HepG2 (cell line): ENCODE measurements at places on chromosomes 12 and 14. TPM values are rescaled to one million over a fixed set of nuclear protein-coding genes. Genes with fewer than 3 reads are reported as not detected.

Gene SMOC1
- 7.3 and 17.8 TPM in 2 replicates for total RNA-seq

Gene MYO1A
- total RNA-seq, result 5.3 TPM in 2 replicates

Gene TFCP2
- 10.0 and 17.4 TPM in 2 replicates for total RNA-seq

Gene SLC10A1
- total RNA-seq, result not detected in 2 replicates

Gene FRMD6
- 5.4 and 6.8 TPM in 2 replicates for total RNA-seq

Gene IL22
- not detected in 2 replicates for total RNA-seq

Gene METTL3
- total RNA-seq, result 114 and 123 TPM in 2 replicates

Gene SMIM41
- not detected in 2 replicates for total RNA-seq

DNA sequence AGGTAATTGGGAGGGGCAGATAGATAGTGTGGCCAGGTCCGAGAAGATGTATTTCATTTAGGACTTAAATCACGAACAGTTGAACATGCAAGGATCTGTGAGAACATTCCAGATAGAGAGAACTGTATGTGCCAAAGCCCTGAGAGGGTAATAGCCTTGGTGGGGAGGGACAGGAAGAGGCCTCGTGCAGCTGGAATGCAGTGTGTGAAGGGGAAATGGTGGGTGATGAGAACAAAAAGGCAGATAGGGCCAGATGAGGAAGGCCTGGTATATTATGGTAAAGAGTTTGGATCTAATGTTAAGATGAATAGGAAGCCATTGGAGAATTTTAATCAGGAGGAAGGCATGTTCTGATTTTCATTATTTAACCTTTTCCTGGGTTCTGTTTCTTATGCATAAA, 136.3 kb downstream of the TPH2 start:
- DNase-seq, result no peak

DNA sequence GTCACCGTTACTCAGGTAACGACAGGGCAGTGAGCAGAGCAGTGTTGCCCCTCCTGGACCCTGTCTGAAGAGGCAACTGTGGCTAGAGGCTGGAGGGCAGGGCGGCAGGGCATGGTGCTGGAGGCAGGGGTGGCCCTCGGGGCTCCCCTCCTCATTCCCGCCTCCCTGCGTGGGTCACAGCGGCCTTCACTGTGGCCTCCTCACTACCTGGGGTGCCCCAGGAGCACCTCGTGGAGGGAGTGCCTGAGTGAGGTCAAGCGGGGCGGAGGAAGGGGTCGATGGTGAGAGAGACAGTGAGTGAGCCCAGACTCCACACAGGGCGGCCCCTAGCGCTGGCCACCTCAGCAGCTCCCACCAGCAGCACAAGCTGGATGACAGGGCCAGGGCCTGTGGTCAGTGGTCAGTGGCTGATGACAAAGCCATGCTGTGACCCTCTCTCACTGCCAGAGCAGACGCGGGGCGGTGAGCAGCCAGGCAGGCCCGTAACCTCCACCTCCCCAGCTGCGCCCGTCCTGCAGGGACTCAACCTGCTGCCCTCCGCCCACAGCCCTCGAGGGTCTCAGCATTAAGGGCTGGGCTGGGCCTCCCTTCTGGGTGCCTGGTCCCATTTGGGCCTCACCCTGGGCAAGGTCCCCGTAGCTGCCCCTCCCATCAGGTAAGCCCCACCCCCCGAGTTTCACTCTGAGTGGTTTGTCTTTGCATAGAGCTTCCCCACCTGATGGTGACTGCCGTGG, 17.8 kb downstream of the GPR132 start:
- DNase-seq, result no peak

DNA sequence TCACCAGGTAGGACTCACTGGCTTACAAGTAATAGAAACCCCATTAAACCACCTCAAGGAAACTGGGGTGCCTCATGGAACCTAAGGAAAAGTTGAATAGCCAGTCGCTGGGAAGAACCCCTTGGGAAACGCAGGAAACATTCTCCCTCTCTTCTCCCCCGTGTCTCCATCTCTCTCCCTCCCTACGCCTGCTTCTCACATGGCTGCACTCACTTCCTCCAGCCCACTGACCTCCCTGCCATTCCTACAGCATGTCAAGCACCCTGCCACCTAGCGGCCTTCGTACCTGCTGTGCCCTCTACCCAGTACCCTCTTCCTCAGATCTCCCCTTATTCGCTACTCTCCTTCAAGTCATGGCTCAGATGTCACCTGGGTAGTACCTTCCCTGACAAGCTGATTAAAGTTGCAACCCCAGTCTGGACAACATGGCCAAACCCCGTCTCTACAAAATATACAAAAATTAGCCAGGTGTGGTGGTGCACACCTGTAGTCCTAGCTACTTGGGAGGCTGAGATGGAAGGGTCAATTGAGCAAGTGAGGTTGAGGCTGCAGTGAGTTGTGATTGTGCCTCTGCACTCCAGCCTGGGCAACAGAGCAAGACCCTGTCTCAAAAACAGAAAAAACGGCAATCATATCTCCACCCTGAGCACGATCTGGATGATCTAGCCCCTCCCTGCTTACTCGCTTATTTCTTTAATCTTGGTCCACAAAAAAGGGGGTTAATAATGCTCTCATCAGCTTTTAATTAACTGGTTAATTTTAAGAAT, 6.4 kb upstream of the DTX1 start:
- peak; percentile 29 for DNase-seq

GRCh38 chr12:85277900-85278597, 2.0 kb upstream of the ALX1 start:
- no peak for DNase-seq

DNA sequence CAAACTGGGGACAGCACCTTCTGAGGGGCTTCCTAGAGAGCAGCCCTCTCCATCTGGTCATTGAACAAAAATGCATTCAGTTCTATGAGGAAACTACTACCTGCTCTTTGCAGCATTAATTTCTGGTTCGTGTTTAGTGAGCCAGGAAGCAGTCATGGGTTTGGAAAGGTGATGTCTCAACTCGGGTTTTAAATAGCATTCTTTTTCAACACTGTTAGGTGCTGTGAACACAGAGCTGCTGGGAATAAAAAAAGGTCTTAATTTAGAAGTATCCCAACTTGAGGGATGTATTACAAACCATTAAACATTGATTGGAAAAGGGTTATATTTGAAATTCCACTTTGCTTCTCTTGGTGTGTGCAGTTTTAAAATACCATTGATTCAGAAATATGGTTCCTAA, 9.3 kb downstream of the MYO1H start:
- DNase-seq, result no peak

DNA sequence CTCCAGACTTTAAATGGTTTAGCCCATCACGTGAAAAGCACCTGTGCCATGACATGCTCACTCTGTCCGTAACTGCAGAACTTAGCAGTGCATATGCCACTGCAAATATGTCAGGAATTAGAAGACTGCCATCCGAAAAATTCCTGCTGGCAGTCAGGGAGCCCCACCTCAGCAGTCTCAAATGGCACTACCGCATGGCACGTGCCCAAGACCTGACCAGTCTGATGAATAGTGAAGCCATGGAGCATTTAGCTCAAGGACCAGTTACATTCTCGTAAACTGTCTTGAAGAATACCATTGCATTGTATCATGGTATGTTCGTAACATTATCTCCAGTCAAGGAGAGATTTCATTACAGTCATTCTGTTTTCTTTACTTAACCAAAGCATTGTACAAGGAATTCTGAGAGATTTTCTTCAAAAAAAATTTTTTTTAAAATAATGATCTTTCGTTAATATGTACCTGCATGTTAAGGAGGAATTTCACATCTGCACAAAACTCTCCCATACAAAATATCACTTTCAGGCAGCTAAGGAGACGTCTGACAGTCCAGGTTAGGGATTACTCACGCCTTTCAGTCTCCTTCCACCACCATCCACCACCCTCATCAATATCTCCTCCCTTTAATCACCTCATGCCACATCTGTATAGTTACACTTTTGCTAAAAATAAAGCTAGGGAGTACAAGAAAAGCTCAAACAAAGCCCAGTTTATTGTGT, 138.5 kb downstream of the ANO2 start:
- no peak for DNase-seq

GRCh38 chr14:59249029-59249428, 60.6 kb downstream of the DAAM1 start:
- DNase-seq, result no peak

GRCh38 chr14:39241637-39242036, 7.9 kb downstream of the MIA2 start:
- no peak for DNase-seq

DNA sequence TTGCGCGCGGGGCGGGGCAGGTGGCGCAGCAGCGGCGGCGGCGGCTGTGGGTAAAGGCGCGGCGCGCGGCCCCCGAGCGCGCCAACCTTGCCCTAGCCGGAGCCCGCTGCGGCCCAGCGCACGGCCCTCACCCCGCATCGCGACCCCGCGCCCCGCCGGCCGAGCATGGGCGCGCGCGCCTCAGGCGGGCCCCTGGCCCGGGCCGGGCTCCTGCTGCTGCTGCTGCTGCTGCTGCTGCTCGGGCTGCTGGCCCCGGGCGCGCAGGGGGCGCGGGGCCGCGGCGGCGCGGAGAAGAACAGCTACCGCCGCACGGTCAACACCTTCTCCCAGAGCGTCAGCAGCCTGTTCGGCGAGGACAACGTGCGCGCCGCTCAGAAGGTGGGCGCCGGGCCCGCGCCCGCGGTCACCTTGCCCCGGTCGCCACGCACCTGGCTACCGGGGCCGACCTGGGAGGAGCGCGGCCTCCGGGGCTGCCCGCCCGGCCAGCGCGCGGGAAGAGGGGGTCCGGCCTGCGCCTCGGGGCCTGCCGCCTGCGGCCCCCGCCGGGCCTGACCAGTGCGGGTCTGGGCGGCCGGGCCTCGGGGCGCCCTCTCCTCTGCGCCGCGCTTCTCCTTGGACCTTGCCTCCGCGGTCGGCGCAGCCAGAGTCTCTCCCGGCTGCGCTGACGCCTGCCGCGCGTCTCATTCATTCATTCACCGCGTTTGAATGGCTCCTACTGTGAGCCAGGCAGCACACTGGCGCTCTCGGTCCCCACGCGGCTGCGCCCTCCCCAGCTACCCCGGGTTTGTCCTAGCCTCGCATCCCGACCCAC, at the start of gene BRI3BP:
TSS of gene BRI3BP (plus strand) at position 20 of the 811 bp plus-strand sequence. CDS start at position 166, 146 bp downstream.
- peak; percentile 27 for DNase-seq

GRCh38 chr14:79011920-79012204, 841.7 kb downstream of the NRXN3 start:
- no peak for DNase-seq

GRCh38 chr14:75003250-75004027, 718 bp downstream of the EIF2B2 start:
- DNase-seq, result no peak

DNA sequence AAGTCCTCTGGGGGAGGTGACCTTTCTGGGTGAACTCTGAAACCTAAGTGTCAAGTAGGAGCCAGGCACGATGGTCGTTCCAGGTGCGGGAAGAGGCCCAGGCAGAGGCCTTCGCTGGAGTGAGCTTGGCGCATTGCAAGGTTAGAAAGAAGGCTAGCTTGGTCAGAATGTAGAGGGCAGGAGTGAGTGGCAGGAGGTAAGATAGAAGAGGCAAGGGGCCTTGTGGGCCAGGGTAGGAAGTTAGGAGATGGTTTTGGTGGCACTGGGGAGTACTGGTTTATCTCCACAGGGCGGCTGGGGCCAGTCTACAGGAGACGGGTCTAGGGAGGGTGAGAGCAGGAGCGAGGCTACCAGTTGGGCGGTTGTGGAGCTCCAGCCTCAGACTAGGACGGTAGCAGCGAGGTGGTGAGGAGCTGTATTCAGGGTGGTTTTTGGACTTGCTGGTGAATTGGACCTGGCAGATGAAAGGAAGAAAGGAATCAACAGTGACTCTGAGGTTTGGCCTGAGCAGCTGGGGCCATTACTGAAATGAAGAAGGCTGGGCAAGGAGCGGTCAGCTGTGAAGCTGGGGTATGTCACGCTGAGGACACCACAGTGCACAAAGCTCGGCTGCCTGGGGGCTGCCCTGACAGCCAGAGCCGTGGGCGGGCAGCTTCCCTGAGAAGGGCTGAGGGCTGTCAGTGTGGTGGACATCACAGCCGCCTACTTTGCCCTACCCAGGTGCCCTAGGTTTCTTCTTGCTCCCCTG, 9.0 kb downstream of the MLXIP start:
- DNase-seq, result no peak

GRCh38 chr12:1882850-1883470, 35.5 kb downstream of the CACNA2D4 start:
- no peak for DNase-seq

DNA sequence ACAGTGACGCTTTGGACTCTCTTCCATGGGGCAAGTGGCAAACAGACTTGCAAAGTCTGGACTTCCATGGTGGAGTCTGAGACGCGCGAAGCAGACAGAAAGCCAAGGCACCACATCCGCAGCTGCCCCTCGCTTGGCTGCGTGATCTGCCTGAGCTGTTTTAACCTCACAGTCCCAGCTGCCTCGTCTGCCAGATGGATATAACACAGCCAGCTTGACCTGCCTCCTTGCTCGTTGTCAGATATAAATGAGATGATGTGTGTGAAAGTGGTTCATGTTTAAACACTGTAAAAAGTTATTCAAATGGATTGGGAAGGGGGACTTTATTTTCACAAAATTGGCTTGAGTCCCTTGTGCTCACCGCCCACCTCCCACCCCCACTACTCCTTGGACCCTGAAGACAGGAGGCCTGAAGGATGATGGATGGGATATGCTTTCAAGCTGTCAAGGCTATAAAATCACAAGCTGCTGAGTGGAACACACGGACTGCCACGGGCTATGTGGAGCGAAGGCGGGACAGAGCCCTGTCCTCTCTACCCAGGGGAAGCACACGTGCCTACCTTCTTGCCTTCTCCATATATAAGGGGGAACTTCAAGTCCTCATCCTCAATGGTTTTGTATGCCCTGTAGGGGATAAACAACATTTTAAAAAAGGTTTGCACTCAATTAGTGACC, 226.9 kb downstream of the MON2 start:
- DNase-seq, result no peak
